HCEC 1CT (cell line): ENCODE measurements at places on chromosomes 11 and 22.
A peak's percentile ranks its signal among the peaks of the same experiment; 100 is the strongest.

DNA sequence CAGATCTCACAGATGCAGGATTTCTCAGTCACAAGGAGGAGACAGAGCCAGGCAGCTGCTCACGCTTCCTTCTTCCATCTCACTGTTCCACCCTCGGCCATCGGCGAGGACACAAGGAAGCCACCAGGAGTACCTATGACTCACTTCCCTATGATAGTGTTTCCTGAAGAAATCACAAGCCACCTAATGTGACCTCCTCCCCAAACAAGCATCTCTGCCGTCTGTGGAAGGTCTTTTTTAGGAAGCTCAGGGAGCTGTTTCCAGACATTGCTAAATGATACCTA lies 672.7 kb downstream of the TBC1D22A start:
- no peak for DNase-seq

GRCh38 chr22:46673205-46673604 lies 53.0 kb downstream of the GRAMD4 start:
- no peak for DNase-seq

- DNase-seq = no peak
These were observed 128.8 kb downstream of the ARHGAP42 start for GRCh38 chr11:100815787-100816330.

GRCh38 chr11:32109138-32109537 lies 18.3 kb downstream of the RCN1 start:
- peak; percentile 59 for DNase-seq

- DNase-seq = no peak
These were observed 1.9 kb upstream of the ARHGEF12 start for GRCh38 chr11:120334332-120334731.

DNA sequence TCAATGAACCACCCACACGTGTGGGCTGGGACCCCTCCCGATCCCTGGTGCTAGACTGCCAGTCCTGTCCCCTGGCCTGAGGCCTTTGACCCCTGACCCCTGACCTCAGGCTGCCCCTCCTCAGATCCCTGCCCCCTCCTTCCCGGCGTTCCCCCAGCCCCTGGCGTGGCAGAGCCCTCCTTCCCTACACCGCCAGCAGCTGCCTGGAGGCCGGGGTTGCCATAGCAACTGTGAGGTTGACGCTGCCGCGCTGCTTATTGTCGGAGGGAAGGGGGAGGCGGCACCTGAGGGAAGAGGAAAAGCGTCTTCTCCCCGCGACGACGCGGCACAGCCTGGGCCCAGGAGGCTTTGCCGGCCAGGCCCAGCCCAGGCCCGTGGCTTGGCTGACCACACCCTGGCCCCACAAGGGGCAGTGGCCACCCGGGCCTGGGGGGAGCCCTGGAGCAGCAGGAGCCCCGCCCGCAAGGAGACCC lies 32.6 kb downstream of the SHANK3 start:
- no peak for DNase-seq

GRCh38 chr11:13944911-13945425 lies 17.6 kb upstream of the SPON1 start:
- DNase-seq = no peak

DNA sequence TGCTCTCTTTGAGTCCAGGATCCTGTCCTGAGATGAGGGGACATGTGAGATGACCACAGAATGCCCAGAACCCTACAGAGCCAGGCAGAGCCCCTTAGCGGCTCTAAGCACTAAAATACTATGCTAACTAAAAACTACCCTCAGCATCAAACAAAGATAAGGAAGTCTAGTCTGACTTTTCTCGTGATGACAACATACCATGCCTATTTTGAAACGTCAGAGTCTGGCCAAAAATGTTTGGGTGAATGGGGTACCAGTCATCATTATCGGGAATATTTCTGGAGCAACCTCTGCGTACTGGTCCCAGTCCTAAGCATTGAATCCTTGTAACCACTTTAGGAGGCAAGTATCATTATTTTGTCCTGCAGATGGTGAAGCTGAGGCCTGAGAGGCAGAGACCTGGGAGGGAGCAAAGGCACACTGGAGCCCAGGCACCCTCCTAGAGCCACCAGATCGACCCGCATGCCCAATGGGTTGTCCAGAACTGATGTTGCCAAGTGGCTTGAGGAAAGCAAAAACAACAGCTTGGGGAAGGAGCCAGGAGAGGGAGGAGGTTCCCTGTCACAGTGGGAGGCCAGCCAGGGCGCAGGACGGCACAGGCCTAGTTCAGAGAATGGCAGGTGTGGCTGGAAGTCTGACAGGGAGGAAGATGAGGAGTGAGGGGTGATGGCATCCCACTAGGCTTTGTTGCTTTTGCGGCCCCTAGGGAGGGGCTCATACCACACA lies 7.2 kb upstream of the OSM start:
- no peak for DNase-seq

GRCh38 chr11:1146365-1146764 lies 11.4 kb upstream of the MUC5AC start:
- no peak for DNase-seq

- DNase-seq = no peak
These were observed 971.7 kb upstream of the CHORDC1 start for GRCh38 chr11:91194546-91194945.

DNA sequence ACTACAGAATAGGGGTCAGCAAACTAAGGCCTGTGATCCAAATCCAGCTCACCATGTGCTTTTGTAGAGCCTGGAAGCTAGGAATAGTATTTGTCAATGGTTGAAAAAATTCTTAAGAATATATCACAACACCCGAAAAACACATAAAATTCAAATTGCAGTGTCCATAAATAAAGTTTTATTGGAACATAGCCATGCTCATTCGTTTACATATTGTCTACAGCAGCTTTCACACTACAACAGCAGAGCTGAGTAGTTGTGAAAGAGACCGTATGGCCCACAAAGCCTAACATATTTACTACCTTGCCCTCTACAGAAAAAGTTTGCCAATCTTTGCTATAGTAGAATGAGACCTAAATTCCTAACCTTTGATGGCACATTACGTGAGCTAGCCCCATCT lies 125.7 kb downstream of the CADM1 start:
- no peak for DNase-seq

- no peak for DNase-seq
These were observed 9.5 kb upstream of the FEZ1 start for GRCh38 chr11:125505492-125506080.

- DNase-seq = peak; percentile 14
These were observed 3.0 kb downstream of the LRP5 start for GRCh38 chr11:68315171-68315920.
